ENCODE measurements at places on chromosomes 7 and 10.

DNA sequence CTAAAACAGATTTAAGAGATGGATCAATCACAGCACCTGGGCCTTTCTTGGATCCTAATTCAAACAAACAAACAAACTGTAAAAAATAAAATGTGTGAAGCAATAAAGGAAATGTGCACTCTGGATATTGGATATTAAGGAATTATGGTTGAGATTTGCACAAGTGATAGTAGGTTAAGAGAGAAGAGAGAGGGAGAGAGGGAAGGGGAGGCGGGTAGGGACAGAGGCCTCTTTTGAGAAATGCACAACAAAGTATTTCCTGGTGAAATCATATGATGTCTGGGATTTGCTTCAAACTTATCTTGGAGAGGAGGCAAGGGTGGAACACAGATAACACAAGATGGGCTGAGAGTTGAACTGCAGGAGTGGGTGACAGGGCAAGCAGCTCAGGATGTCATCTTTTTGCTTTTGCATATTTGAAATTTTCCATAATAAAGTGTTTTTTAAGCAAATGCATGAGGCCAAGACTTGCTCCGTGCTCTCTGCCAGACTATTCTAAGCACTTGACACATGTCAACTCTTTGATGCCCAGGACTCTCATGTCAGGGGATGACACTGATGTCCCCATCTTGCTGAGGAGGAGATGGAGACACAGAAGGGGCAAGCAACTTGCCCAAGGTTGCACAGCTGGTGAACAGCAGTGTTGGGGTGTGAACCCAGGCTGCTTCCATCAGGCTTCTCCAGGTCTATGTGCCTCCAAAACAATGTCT, 9.1 kb upstream of the AEBP1 start:
- DNase-seq = no peak

DNA sequence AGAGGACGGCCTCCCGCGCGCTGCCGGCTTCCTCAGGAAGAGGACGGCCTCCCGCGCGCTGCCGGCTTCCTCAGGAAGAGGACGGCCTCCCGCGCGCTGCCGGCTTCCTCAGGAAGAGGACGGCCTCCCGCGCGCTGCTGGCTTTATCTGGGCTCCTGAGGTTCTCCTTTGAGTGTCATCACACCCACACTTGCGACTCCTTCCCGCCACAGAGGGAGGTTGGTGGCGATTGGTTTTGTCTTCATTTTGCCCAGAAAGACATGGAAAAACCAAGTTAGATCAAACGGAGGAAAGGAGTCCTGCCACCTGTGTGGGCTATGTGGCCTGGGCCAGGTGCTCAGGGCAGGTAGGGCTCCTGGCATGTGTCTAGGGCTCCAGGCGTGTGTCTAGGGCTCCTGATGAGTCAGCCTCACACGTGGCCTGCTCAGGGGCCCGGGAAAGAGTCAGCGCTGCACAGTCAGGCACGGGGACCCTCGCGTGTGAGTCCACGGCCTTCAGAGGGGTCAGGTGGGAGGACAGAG, 138.0 kb downstream of the VIPR2 start:
- DNase-seq = no peak

- no peak for DNase-seq
Observed at GRCh38 chr10:75814014-75814413, 382.6 kb downstream of the LRMDA start.

GRCh38 chr7:2359610-2360009, 5.0 kb downstream of the EIF3B start:
- no peak for DNase-seq

DNA sequence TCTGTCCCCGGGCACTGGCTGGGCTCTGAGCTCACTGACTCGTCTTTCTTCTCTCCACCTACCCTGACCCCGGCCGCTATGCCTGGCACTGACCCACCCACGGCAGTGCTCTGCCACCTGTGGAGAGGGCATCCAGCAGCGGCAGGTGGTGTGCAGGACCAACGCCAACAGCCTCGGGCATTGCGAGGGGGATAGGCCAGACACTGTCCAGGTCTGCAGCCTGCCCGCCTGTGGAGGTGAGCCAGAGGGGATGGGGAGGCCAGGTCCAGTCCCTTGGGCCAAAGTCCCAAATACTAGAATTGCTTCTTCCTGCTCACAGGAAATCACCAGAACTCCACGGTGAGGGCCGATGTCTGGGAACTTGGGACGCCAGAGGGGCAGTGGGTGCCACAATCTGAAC, 27.3 kb downstream of the TBATA start:
- no peak for DNase-seq

- DNase-seq = no peak
Observed at GRCh38 chr7:55554038-55554437, 18.3 kb downstream of the VOPP1 start.

GRCh38 chr7:98506471-98506870, 105.6 kb upstream of the BAIAP2L1 start:
- no peak for DNase-seq

GRCh38 chr7:92763636-92764423, 72.5 kb downstream of the CDK6 start:
- DNase-seq = peak; percentile 84

GRCh38 chr7:157930926-157931466, 594.2 kb downstream of the DNAJB6 start:
- DNase-seq = no peak

Data from choroid plexus epithelial cell (primary cell).